Left kidney (tissue), 8 donors: ENCODE measurements at places on chromosomes 2 and 18. TPM values are rescaled to one million over a fixed set of nuclear protein-coding genes. Genes with fewer than 3 reads are reported as not detected.

BUB1 gene
- 34.9 TPM for polyA plus RNA-seq

LPIN1 gene
- 30.8 TPM for polyA plus RNA-seq

NTSR2 gene
- polyA plus RNA-seq: not detected

SH2D6 gene
- 1.3 TPM for polyA plus RNA-seq

GPR17 gene
- 0.85 TPM for polyA plus RNA-seq

DPP4 gene
- 168 TPM for polyA plus RNA-seq

FN1 gene
- 550 TPM for polyA plus RNA-seq

NAT8 gene
- polyA plus RNA-seq: 18.6 TPM

RFX8 gene
- 0.98 TPM for polyA plus RNA-seq

APCDD1 gene
- 74.6 TPM for polyA plus RNA-seq

TMEM214 gene
- polyA plus RNA-seq: 68.9 TPM

WBP1 gene
- 94.7 TPM for polyA plus RNA-seq

LHCGR gene
- polyA plus RNA-seq: 0.37 TPM

UGT1A6 gene
- 2.7 TPM for polyA plus RNA-seq

INHBB gene
- polyA plus RNA-seq: not detected

TCF23 gene
- 0.50 TPM for polyA plus RNA-seq

GPR45 gene
- polyA plus RNA-seq: not detected

PAIP2B gene
- 21.6 TPM for polyA plus RNA-seq

PSMA8 gene
- polyA plus RNA-seq: not detected

KHK gene
- polyA plus RNA-seq: 47.9 TPM

CPLX4 gene
- polyA plus RNA-seq: 0.13 TPM

LYPD6B gene
- polyA plus RNA-seq: 37.2 TPM

ABCG5 gene
- 0.63 TPM for polyA plus RNA-seq

FBXO15 gene
- 6.5 TPM for polyA plus RNA-seq

KYNU gene
- polyA plus RNA-seq: 5.3 TPM

DYSF gene
- polyA plus RNA-seq: 15.4 TPM

L3MBTL4 gene
- 6.4 TPM for polyA plus RNA-seq

LOXHD1 gene
- 1.4 TPM for polyA plus RNA-seq

DUSP28 gene
- 8.3 TPM for polyA plus RNA-seq

CPS1 gene
- polyA plus RNA-seq: 6.1 TPM

DNMT3A gene
- polyA plus RNA-seq: 94.4 TPM

SERPINB4 gene
- polyA plus RNA-seq: not detected

CCBE1 gene
- polyA plus RNA-seq: 31.5 TPM

LYPD1 gene
- polyA plus RNA-seq: 94.3 TPM

BMP10 gene
- not detected for polyA plus RNA-seq
